ENCODE measurements at places on chromosomes 3 and 15.

DNA sequence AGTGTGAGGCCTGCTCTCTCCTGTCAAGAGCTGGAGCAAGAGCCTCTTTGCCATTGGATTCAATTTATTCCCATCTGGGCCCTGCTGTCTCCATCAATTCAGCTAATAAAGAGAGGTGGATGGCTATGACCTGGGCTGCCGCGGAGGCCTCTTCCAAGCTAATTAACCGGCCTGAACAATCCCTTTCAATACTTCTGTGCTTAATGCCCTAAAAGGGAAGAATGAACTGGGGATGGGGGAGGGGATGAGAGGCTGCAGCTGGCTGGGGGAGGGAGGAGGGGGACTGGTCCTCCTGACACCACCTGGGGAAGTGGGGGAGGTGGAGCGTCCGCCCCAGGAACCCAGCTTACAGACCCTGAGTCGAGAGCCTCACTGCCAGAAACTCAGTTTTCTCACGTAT is 33.4 kb upstream of the PRR23E start:
- no peak for DNase-seq

DNA sequence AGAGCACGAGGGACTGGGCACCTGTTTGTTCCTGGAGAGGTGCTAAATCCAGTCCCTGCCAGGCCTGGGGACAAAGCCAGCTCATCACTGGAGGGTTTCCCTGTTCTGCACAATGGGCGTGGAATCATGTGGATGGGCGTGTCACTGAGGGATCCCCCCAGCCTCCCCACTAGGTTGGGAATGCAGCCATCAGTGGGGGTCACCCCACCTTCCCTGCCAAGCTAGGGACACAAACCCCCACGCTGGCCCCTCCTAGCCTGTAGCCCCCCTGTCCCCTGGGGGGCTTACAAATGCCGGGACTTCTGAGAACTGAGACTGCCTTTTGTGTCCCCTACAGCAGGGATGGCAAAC is 61.9 kb downstream of the NSMCE3 start:
- DNase-seq = no peak

DNA sequence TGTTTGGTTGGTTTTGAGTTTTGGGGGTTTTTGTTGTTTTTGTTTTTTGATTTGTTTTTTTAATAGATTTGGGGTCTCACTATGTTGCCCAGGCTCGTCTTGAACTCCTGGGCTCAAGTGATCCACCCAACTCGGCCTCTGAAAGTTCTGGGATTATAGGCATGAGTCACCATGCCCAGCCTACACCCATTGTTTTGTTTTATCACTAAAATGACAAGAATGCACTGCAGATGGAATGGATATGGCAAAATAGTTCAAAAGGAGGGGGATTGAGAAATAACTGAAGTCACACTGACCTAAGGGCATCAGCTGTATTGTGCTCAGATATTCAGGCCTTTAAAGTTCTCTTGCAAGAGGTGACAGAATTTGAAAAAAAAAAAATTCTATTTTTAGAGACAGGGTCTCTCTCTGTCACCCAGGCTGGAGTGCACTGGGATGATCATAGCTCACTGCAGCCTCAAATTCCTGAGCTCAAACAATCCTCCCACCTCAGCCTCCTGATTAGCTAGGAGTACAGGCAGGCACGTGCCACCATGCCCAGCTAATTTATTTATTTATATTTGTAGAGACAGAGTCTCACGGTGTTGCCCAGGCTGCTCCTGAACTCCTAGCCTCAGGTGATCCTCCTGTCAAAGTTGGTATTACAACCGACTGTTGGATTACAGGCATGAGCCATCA is 4.4 kb upstream of the RASA2 start:
- no peak for DNase-seq

DNA sequence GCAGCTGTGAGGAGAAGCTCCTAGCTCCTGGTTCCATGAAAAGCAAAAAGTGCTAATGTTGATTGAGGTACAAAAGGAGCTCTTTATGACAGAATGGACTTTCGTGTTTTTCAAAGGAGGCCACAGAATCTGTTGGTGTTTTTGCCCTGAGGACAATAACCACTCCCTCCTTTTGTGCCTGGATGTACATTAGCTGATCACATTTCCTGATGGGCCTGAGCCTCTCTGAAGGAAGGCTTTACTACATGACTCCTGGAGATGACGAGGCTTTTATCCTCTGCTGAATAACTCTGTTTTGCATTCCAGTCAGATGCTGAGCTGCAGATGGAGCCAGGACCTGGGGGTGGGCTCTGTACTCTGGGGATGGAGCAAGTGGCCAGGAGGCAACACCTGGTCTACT is 301.9 kb downstream of the CACNA2D3 start:
- DNase-seq = no peak

GRCh38 chr3:10758304-10759037 is 57.6 kb upstream of the SLC6A11 start:
- peak; percentile 4 for DNase-seq
